ENCODE measurements at places on chromosomes 5 and 9. TPM values are rescaled to one million over a fixed set of nuclear protein-coding genes. Genes with fewer than 3 reads are reported as not detected.

SPINK7 gene
- not detected for total RNA-seq

MARCOL gene
- total RNA-seq: not detected

PCDHGA11 gene
- 7.7 TPM for total RNA-seq

ZNF618 gene
- 5.6 TPM for total RNA-seq

MPDZ gene
- 122 TPM for total RNA-seq

DCTN3 gene
- 106 TPM for total RNA-seq

RGS7BP gene
- total RNA-seq: 81.0 TPM

TAF11L10 gene
- total RNA-seq: not detected

GRIN3A gene
- 10.6 TPM for total RNA-seq

GFPT2 gene
- 34.4 TPM for total RNA-seq

FSTL4 gene
- total RNA-seq: 41.4 TPM

GABRA1 gene
- 342 TPM for total RNA-seq

TEX48 gene
- total RNA-seq: not detected

CNTFR gene
- 79.1 TPM for total RNA-seq

OTULINL gene
- total RNA-seq: 8.8 TPM

GALNT12 gene
- total RNA-seq: 2.3 TPM

- DNase-seq: no peak
Measured at GRCh38 chr9:120383611-120383998, 196.4 kb downstream of the CDK5RAP2 start.

- DNase-seq: no peak
Measured at GRCh38 chr5:112634166-112634565, 103.5 kb upstream of the APC start.

- DNase-seq: no peak
Measured at GRCh38 chr5:56375011-56375410, 141.9 kb upstream of the ANKRD55 start.

DNA sequence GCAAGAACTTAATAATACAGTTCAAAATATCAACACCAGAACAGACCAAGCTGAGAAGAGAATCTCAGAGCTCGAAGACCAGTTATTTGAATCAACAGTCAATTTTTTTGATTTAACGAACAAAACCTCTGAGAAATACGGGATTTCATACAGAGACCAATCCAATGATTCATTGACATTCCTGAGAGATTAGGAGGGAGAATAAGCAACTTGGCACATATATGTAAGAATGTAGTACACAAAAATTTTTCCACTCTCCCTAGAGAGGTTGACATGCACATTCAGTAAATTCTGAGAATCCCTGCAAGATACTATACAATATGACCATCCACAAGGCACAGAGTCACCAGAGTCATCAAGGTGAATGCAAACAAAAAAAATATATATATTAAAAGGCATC lies 1577.3 kb upstream of the C9orf72 start:
- no peak for DNase-seq

- DNase-seq: no peak
Measured at GRCh38 chr9:78273761-78274160, 23.2 kb upstream of the PSAT1 start.

GRCh38 chr5:150399524-150400211 lies 13.0 kb downstream of the CD74 start:
- DNase-seq: no peak

GRCh38 chr5:95960667-95961616 lies 709 bp downstream of the ELL2 start:
- DNase-seq: peak; percentile 82

GRCh38 chr5:78504704-78505677 lies 143.6 kb downstream of the LHFPL2 start:
- DNase-seq: peak; percentile 83

DNA sequence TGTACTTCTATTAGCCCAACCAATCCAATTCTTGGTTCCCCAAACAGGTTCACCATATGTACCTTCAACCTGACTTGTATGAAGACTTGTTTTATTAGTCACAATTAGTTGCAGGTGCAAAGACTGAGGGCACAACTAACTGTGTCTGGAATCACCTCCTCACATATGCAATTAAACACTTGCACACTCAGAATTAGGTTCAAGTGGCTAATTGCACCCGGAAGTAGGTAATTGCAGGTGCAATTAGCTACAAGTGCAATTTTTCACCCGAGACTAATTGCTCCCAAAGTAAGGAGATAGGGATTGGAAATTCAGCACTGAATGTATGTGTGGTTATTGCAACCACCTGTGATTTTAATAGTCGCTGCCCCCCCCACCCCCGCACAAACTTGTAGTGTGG lies 338.9 kb downstream of the ZSWIM6 start:
- no peak for DNase-seq

GRCh38 chr9:35967042-35967441 lies 9.1 kb upstream of the OR2S2 start:
- no peak for DNase-seq

DNA sequence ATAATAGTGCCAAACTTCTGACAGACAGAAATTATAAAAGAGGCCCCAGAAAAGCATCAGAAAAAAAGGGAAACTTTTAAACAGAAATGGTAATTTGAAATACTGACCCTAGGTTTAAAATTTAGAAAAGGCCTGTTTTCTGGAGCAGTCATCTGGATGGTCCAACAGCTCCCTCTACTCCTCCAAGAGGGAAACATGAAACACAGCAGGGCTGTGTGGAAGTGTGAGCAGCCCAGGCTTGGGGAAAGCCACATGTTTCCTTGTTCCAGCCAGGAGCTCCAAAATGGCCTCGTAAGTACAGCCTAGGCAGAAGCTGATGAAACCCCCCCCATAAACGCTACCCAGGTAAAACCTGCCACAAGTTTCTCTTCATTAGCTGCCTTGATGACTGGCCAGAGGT lies 499.3 kb upstream of the ADAMTS16 start:
- DNase-seq: no peak

- DNase-seq: no peak
Measured at GRCh38 chr9:99137225-99137624, 32.3 kb downstream of the TGFBR1 start.

DNA sequence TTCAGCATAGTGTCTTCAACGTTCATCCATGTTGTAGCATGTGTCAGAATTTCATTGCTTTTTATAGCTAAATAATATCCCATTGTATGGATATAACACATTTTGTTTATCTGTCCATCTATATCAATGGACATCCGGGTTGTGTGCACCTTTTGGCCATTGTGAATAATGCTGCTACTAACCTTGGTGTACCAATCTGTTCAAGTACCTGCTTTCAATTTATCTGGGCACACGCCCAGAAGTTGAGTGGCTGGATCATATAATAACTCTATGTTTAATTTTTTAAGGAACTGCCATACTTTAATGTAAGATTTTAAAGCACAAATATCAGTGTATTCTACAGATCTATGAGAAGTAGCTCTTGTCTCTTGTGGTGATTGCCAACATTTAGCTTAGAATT lies 43.5 kb downstream of the SCAI start:
- DNase-seq: no peak

DNA sequence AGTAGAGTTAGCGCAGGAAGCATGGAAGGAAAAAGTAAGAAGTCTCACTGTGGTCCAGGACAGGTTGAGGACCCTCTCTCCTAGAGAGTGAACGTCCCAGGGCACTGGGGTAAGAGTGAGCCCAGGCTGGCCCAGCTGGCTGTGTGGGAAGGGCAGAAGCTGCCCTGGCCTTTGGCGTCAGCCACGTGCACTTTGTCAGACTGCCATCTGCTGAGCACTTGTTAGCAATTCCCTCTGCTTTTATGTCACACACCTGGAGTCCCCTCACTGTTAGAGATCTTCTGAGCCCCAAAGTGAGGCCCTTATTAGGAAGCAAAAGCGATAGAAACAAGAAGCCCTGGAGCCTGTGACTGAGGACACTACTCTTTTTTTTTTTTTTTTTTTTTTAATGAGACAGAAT lies 79.1 kb downstream of the UGCG start:
- no peak for DNase-seq

DNA sequence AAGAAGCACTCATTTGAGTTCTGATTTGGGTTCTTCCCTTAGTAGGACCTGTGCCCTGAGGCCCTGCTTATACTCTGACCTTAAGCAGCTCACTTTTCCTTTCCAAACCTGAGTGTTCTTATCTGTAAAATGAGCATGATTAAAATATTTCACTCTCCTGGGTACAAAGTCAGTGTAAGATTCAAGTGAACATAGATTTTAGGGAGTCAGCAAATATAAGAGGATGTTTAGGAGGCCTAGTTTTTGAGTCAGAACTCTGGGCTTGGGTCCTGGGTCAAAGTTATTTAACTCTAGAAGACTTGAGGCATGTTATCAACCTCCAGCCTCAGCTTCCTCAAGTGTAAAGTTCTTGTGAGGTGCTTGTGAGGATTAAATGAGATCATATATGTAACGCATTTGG lies 8.7 kb upstream of the SPARC start:
- no peak for DNase-seq

DNA sequence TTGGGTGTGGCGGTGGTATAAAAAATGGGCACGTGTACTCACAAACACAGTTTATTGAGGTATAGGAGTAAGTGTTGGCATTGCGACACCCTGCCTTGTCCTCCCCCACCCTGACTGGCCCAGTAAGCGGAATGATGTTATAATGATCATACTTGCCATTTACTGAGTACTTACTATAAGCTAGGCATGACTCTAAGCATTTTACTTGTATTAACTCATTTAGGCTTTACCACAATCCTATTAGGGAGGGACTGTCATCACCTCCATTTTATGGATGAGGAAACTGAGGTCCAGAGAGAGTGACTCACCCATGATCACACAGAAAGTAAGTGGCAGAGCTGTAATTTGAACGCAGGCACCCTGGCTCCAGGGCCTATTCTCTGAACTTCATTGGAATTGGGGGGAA lies 2.3 kb downstream of the SMIM3 start:
- no peak for DNase-seq

DNA sequence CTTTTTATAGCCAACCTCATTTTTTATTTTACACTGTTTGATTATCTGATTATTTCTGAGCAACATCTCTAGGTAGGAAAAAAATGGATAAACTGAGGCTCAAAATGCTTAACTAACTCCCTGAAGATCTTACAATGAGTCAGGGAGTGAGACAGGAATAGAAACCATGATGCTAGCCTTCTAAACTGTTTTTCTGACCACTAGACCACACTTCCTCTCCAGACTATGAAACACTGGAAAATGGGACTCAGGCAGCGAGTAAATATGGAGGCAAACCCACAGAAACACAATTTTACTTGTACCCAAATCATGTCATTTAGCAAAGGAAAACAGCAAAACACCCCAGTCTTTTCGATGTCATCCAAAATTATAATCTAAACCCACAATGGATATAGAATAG lies 129.9 kb upstream of the ANKH start:
- no peak for DNase-seq

DNA sequence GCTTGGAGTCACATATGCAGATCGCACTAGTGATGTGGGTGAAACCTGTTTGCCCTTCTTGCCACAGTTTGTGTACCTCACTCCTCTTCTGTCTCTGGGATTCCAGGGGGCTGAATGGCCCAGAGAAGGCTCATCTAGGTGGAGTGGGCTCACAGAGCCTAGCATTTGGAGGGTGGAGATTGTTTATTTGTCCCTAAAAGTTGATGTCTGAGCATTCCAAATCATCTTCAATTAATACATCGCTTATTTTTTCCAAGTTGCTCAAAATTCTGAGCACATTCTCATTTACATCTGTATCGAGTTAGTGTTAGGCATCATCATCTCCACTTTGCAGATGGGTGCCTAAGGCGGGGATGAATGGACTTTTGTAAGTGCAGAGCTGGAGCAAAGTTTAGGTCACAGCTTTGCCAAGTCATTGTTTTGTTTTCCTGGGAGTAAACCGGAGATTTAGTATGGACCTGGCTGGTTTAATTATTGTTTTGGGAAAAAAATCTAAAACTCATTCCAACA lies 2.0 kb downstream of the ABL1 start:
- DNase-seq: no peak

DNA sequence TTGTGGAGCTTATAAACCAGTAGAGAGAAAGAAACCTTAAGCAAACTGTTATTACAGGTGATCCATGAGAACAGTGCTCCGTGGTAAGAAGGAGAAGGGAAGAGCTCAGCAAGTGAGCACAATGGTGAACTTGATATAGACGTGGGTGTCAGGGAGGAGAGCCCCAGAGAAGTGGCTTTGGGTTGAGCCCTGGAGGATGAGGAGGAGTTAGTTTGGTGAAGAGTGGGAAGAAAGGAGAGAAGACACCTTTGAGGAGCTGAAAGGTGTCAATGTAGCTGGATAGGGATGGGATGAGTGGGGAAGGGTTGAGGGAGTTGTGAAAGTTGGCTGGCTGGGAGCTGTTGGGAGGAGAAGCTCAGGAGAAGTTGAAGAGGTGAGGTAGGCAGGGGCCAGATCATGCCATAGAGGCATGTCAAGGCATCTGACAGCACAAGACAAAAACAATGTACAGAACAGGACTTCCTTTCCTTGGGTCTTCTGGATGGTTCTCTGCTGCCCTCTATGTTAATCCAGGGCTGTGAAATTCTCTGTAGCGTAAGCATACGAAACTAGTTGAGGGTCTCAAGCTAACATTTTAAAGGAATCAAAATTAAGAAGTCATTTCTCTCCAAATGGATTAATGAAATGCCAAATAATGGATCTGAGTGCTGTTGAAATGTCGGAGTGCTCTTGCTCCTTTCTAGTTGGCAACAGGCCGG lies 501.9 kb downstream of the KDM4C start:
- no peak for DNase-seq

GRCh38 chr5:103785569-103785968 lies 223.0 kb upstream of the NUDT12 start:
- no peak for DNase-seq

GRCh38 chr5:122500245-122501088 lies 188.4 kb downstream of the SNCAIP start:
- no peak for DNase-seq

DNA sequence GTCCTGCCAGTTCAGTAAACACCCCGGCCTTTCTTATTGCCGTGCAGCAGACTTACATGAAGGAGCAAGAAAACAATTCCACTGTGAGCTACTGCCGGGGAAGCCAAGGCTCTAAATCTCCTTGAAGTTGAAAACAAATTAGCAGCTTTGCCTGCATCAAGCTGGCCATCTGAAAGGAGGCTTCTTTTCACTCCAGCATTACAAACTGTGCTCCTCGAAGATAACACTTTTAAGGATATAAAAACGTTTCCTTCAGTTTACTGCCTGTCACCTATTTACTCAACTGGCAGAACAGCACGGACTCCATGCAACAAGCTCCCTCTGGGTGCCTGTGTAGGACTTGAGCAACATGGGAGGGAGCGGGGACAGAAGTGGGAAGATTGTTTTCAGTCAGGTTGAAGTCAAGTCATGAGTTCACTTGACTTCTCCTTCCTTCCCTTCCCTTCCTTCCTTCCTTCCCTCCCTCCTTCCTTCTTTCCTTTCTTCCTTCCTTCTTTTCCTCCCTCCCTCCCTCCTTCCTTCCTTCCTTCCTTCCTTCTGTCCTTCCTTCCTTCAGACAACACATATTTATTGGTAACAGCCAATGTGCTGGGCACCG lies 67.4 kb downstream of the ZNF608 start:
- no peak for DNase-seq

DNA sequence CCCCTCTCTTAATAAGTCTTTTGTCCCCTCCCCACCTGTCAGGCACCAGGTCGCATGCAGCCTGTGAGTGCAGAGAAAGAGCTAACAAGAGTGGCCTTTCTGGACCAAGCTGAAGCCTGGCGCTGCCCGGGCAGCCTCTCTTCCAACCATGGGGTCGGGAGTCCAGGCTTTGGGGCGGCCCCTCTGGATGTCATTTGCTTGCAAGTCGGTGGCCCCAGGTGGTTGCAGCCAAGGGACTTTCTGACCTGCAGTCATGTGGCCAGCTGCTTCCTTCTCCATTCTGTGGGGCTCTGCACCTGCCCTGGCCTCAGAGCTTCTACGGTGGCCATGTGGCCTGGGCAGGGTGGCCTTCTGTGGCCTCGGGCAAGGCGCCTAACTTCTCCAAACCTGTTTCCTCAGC lies 159.7 kb downstream of the DAB2IP start:
- no peak for DNase-seq

GRCh38 chr5:66897356-66897755 lies 299.2 kb downstream of the CD180 start:
- no peak for DNase-seq

Data from dorsolateral prefrontal cortex (tissue), 122 donors.